ENCODE measurements at places on chromosomes 6 and 20.
A peak's percentile ranks its signal among the peaks of the same experiment; 100 is the strongest.

- peak; percentile 90 for DNase-seq
- no peaks in the 10 kb centered on the region for H3K36me3 ChIP-seq
- H3K27ac ChIP-seq = peak overlapping the region; percentile 99
- H3K27me3 ChIP-seq = no peaks in the 10 kb centered on the region
- no peaks in the 10 kb centered on the region for H3K4me1 ChIP-seq
Observed at GRCh38 chr6:2970753-2971419, 481 bp downstream of the SERPINB6 start.

DNA sequence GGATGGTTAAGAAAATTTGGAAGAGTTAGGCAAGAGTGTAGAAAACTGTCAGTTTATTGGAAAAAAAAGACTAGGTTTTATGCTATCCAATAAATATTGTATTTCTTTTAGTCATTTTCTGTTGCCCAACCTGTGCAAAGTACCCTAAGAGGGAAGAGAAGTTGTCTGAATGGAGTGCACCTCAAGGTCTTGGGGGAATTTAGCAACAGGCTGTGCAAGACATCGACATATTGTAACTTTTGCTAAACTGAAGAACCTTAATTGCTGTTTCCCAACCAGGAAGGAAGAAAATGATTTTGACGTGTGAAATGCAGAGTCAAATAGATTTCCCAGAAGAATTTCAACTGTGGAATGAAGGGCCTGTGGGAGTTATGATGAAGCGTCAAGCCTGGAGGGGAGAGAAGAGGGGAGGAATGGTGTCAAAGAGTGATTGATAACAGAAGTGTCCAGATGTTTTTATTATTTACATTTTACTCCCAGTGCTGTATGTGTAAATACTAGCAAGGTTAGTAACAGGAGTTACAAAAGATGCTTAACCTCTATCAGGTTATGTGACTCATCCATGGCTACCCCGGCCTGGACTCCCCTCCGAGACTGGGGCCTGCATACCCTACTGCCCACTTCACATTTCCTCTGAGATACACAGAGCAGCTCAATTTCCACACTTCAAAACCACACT, 246.8 kb downstream of the MYLK4 start:
- H3K36me3 ChIP-seq = no peaks in the 10 kb centered on the region
- H3K27ac ChIP-seq = no peak overlapping the region
- H3K4me3 ChIP-seq = no peak overlapping the region
- H3K27me3 ChIP-seq = no peaks in the 10 kb centered on the region

GRCh38 chr6:90118581-90118980, 178.1 kb downstream of the BACH2 start:
- no peaks in the 10 kb centered on the region for H3K4me1 ChIP-seq
- H3K27me3 ChIP-seq = no peaks in the 10 kb centered on the region
- no peak overlapping the region for H3K27ac ChIP-seq

DNA sequence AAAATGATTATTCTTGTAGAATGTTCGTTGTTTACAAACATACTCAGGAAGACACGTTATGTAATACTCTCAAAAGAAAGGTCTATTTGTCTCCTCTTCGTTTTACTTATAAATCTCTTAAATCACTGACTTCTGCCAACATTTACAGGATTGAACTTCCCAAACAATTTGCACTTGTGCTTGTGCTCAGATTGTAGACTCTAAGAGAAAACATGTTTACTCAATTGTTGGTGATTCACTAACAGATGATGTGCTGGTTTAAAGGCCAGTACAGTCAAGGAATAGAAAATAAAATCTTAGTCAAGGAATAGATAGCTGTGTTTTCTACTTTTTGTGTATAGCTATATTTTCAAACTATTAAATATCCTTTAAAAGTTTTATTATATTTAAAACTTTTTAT, 172.8 kb downstream of the GJA1 start:
- no peaks in the 10 kb centered on the region for H3K4me1 ChIP-seq
- DNase-seq = no peak
- H3K27ac ChIP-seq = no peak overlapping the region
- H3K36me3 ChIP-seq = no peaks in the 10 kb centered on the region

- H3K4me1 ChIP-seq = no peaks in the 10 kb centered on the region
- H3K4me3 ChIP-seq = no peak overlapping the region
- no peaks in the 10 kb centered on the region for H3K27me3 ChIP-seq
- no peak overlapping the region for H3K27ac ChIP-seq
- H3K36me3 ChIP-seq = no peaks in the 10 kb centered on the region
Observed at GRCh38 chr6:69917834-69918233, 51.5 kb downstream of the COL19A1 start.

- H3K4me3 ChIP-seq = no peak overlapping the region
- H3K27ac ChIP-seq = no peak overlapping the region
- peaks cover 17% of the 10 kb centered on the region for H3K4me1 ChIP-seq
- H3K36me3 ChIP-seq = no peaks in the 10 kb centered on the region
Observed at GRCh38 chr20:50403565-50404418, 106.4 kb upstream of the PTPN1 start.

- peaks cover 7% of the 10 kb centered on the region for H3K4me1 ChIP-seq
- no peak overlapping the region for H3K27ac ChIP-seq
- DNase-seq = peak; percentile 69
- H3K36me3 ChIP-seq = no peaks in the 10 kb centered on the region
Observed at GRCh38 chr6:168301648-168302398, 17.8 kb downstream of the DACT2 start.

DNA sequence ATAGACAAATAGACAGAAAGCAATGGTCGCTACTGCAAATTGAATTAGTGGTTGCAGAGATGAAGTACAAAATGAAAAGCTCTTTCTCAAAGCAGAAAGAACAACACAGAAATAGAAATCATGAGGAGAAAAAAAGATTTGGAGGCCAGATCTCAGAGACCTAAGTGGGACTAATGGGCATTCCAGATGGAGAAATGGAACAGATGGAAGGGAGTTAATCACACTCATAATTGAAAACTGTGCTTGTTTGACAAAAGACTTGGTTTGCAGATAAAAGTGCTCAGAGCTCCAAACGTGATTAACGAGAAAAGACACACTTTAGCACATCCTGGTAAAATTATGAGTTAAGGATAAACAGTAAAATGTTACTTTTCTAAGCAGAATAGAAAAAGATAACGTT, 58.1 kb upstream of the SNRPB2 start:
- H3K27ac ChIP-seq = no peak overlapping the region
- H3K4me3 ChIP-seq = no peak overlapping the region
- no peaks in the 10 kb centered on the region for H3K36me3 ChIP-seq
- H3K4me1 ChIP-seq = no peaks in the 10 kb centered on the region

DNA sequence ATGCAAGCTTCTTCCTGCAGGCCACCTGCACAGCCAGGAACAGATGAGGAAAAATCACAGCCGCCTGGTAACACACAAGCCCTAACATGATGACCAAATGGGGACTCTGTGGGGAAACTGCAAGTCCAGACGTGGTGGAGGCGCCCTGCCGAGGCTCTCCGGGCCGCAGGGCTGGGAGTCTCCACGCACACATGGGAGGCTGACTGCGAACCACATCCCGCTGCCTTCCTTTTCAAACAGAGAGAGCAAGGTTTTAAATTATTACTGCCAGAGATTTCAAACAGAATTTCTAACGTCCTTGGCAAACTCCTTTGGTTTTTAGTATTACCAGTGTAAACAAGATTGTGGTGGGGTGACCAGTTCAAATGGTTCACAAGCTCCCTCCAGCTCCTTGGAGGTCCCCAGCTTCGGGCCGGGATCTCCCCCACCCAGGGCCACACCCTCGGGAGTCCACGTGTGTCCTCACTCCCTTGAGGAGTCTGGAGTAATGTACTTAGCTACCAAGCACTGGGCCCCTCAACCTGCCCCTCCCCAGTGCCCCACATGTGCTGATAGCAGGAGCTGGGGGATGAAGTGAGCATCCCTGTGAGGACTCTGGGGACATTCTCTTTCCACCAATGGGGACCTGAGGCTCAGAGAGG, 252.7 kb downstream of the TAF4 start:
- H3K27ac ChIP-seq = no peak overlapping the region
- no peak for DNase-seq
- H3K36me3 ChIP-seq = no peaks in the 10 kb centered on the region

GRCh38 chr20:49785852-49786175, 26.8 kb upstream of the SLC9A8 start:
- no peak overlapping the region for H3K4me3 ChIP-seq
- peak overlapping the region; percentile 55 for H3K27ac ChIP-seq
- H3K27me3 ChIP-seq = no peaks in the 10 kb centered on the region
- H3K36me3 ChIP-seq = no peaks in the 10 kb centered on the region
- no peak for DNase-seq

GRCh38 chr20:46353500-46354206, 45.4 kb upstream of the CDH22 start:
- DNase-seq = no peak
- H3K27me3 ChIP-seq = no peaks in the 10 kb centered on the region
- no peak overlapping the region for H3K4me3 ChIP-seq
- no peak overlapping the region for H3K27ac ChIP-seq
- H3K36me3 ChIP-seq = no peaks in the 10 kb centered on the region

GRCh38 chr6:110890288-110890687, 15.7 kb downstream of the AMD1 start:
- no peak for DNase-seq
- no peak overlapping the region for H3K4me3 ChIP-seq
- no peaks in the 10 kb centered on the region for H3K36me3 ChIP-seq
- no peaks in the 10 kb centered on the region for H3K4me1 ChIP-seq

GRCh38 chr6:145506565-145506964, 228.8 kb downstream of the EPM2A start:
- DNase-seq = no peak
- no peaks in the 10 kb centered on the region for H3K27me3 ChIP-seq
- no peak overlapping the region for H3K27ac ChIP-seq
- H3K36me3 ChIP-seq = no peaks in the 10 kb centered on the region
- no peak overlapping the region for H3K4me3 ChIP-seq

GRCh38 chr20:34332262-34332920, 29.2 kb upstream of the AHCY start:
- no peak overlapping the region for H3K27ac ChIP-seq
- H3K4me3 ChIP-seq = no peak overlapping the region
- DNase-seq = no peak
- no peaks in the 10 kb centered on the region for H3K4me1 ChIP-seq
- no peaks in the 10 kb centered on the region for H3K36me3 ChIP-seq

GRCh38 chr6:135826236-135826804, 25.2 kb upstream of the PDE7B start:
- no peak overlapping the region for H3K27ac ChIP-seq
- no peaks in the 10 kb centered on the region for H3K4me1 ChIP-seq
- H3K4me3 ChIP-seq = no peak overlapping the region
